Glutamatergic neuron (in vitro differentiated cells): ENCODE measurements at places on chromosomes 4 and X. TPM values are rescaled to one million over a fixed set of nuclear protein-coding genes. Genes with fewer than 3 reads are reported as not detected.
A peak's percentile ranks its signal among the peaks of the same experiment; 100 is the strongest.

GRCh38 chr4:98203332-98204235 lies 57.6 kb upstream of the RAP1GDS1 start:
- H3K36me3 ChIP-seq, result no peaks in the 10 kb centered on the region
- H3K4me3 ChIP-seq, result no peak overlapping the region

DNA sequence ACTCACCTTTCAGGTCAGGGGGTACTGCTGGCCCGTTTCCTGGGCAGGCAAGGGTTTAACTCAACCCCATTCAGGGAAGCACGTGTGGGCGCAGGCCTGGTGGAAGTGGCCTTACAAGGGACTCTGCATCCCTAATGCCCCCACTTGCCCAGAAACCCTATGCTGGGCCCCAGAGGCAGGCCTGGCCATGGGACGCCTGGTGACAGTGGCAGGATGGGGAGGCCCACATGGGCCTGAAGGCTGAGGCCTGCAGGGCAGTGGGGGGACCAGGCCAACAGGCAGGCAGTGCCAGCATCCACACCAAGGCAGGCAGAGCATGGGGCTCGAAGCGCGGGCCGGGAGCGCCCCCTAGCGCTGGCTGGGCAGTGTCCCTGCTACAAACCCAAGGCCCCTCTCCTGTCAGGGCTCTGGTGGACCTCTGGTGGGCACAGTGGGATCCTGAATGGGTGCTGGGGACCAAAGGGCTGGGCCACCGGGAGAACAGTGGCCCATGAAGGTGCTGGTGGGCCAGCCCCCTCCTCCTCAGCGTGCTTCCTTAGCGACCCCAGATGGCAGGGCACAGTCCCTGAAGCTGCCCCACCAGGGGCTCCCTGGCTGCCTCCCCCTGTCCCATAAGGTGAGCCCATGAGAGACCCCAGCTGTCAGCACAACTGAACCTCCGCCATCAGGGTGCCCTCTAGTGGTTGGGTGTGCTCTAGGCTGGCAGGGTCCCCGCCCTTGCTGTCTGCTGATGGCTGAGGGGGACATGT lies 16.8 kb downstream of the FGFR3 start:
- H3K27ac ChIP-seq, result no peak overlapping the region
- DNase-seq, result peak; percentile 91
- no peak overlapping the region for H3K4me3 ChIP-seq
- H3K4me1 ChIP-seq, result no peaks in the 10 kb centered on the region
- peaks cover 3% of the 10 kb centered on the region for H3K27me3 ChIP-seq

GRCh38 chr4:185811509-185812364 lies at the start of gene SORBS2:
Gene SORBS2, minus strand, starts transcription at chr4:185812194. Its CDS starts 121,623 bp downstream, at chr4:185690571.
- H3K4me3 ChIP-seq, result peak within 1 kb of the TSS; percentile 88
- no peaks in the 10 kb centered on the region for H3K36me3 ChIP-seq
- H3K4me1 ChIP-seq, result peaks cover 44% of the 10 kb centered on the region

GAGE12H gene
- total RNA-seq, result not detected

- peak overlapping the region; percentile 14 for H3K27ac ChIP-seq
- peaks cover 3% of the 10 kb centered on the region for H3K36me3 ChIP-seq
- DNase-seq, result no peak
- H3K27me3 ChIP-seq, result peaks cover 2% of the 10 kb centered on the region
Measured at GRCh38 chr4:113285501-113285900, 236.0 kb downstream of the ANK2 start.

UGT2A3 gene
- total RNA-seq, result not detected

GRCh38 chr4:1691737-1692373 lies 7.7 kb upstream of the FAM53A start:
- H3K27ac ChIP-seq, result peak overlapping the region; percentile 3
- no peaks in the 10 kb centered on the region for H3K36me3 ChIP-seq
- no peak overlapping the region for H3K4me3 ChIP-seq
- peaks cover 16% of the 10 kb centered on the region for H3K4me1 ChIP-seq
- peaks cover 2% of the 10 kb centered on the region for H3K27me3 ChIP-seq

GRCh38 chrX:44338361-44338760 lies 5.1 kb downstream of the EFHC2 start:
- no peaks in the 10 kb centered on the region for H3K4me1 ChIP-seq
- DNase-seq, result no peak
- no peaks in the 10 kb centered on the region for H3K27me3 ChIP-seq
- no peaks in the 10 kb centered on the region for H3K36me3 ChIP-seq
- H3K27ac ChIP-seq, result no peak overlapping the region

GRCh38 chrX:154840856-154841255 lies 6.4 kb upstream of the SMIM9 start:
- no peaks in the 10 kb centered on the region for H3K36me3 ChIP-seq
- DNase-seq, result no peak
- H3K27me3 ChIP-seq, result no peaks in the 10 kb centered on the region
- no peak overlapping the region for H3K27ac ChIP-seq
- no peak overlapping the region for H3K4me3 ChIP-seq
- H3K4me1 ChIP-seq, result no peaks in the 10 kb centered on the region

DNA sequence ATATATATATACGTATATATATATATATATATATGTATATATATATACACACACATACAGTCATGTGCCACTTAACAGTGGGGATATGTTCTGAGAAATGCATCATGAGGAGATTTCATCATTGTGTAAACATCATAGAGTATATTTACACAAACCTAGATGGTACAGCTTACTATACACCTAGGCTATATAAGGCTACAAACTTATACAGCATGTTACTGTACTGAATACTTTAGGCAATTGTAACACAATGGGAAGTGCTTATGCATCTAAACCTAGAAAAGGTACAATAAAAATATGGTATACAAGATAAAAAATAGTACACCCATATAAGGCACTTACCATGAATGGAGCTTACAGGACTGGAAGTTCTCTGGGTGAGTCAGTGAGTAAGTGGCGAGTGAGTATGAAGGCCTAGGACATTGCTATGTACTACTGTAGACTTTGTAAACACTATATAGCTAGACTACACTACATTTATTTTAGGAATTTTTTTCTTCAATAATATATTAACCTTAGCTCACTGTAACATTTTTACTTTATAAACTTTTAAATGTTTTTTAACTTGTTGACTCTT lies 13.2 kb upstream of the CCSER1 start:
- peaks cover 4% of the 10 kb centered on the region for H3K27me3 ChIP-seq
- H3K27ac ChIP-seq, result no peak overlapping the region
- H3K4me3 ChIP-seq, result no peak overlapping the region
- H3K4me1 ChIP-seq, result no peaks in the 10 kb centered on the region
- H3K36me3 ChIP-seq, result no peaks in the 10 kb centered on the region

TSPAN5 gene
- total RNA-seq, result 40.5 TPM

- H3K4me1 ChIP-seq, result peaks cover 13% of the 10 kb centered on the region
- H3K36me3 ChIP-seq, result no peaks in the 10 kb centered on the region
- no peak overlapping the region for H3K27ac ChIP-seq
- no peak for DNase-seq
- H3K4me3 ChIP-seq, result no peak overlapping the region
Measured at GRCh38 chrX:19564606-19565005, 49.3 kb upstream of the MAP3K15 start.

GRCh38 chrX:81354954-81355353 lies 153.1 kb downstream of the SH3BGRL start:
- no peaks in the 10 kb centered on the region for H3K27me3 ChIP-seq
- DNase-seq, result no peak
- no peak overlapping the region for H3K4me3 ChIP-seq
- no peaks in the 10 kb centered on the region for H3K4me1 ChIP-seq

ETDB gene
- total RNA-seq, result not detected

MAGEB2 gene
- total RNA-seq, result not detected

PLK4 gene
- 5.6 TPM for total RNA-seq
